H7 (cell line): ENCODE measurements at places on chromosomes 5 and 9. TPM values are rescaled to one million over a fixed set of nuclear protein-coding genes. Genes with fewer than 3 reads are reported as not detected.

The ZDHHC11B gene
- total RNA-seq = 0.07 and 0.33 TPM in 2 replicates

DNA sequence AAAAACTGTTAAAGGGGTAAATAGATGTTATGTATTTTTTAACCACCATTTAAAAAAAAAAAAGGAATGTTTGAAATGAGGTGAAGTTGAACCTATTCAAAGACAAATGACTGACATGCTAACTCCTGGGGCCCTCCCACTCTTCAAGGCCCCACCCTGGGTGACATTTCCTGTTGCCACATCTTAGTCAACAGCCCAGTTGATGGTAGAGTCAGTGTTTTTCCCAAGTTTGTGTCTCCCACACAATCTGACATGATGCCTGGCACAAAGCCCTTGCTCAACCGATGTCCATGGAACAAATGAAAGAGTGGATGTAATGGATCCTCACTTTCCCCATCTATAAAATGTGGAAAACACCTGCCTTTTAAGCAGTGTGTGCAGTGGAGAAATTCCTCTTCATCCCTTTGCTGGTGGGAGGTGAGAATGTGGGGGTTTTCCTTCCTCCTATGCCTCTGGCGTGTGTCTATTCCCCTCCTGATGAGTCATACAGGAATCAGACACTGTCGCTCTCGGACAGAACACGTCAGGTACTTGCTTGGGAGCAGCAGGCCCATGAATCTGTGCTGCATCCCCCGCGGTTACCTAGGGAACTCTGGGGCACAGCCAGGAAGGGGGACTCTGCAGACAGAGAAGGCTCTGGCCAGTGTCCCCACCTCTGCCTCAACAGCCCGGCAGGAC is 13.7 kb upstream of the ADRA1B start:
- DNase-seq = no peak

GRCh38 chr5:65078331-65078730 is 309.6 kb downstream of the CWC27 start:
- DNase-seq = no peak

The PTGR1 gene
- total RNA-seq = 91.2 and 199 TPM in 2 replicates

The NEURL1B gene
- total RNA-seq = 4.7 and 7.5 TPM in 2 replicates

The IFNB1 gene
- not detected in 2 replicates for total RNA-seq

The EDIL3 gene
- total RNA-seq = 46.0 and 71.3 TPM in 2 replicates

The ADAMTS19 gene
- total RNA-seq = 13.0 and 26.3 TPM in 2 replicates

GRCh38 chr9:96232539-96233241 is 69.3 kb downstream of the HSD17B3 start:
- DNase-seq = peak; percentile 74

The NOL6 gene
- total RNA-seq = 53.9 and 59.7 TPM in 2 replicates

The ZNF462 gene
- 34.7 and 36.4 TPM in 2 replicates for total RNA-seq

GRCh38 chr5:177539411-177539810 is 15.0 kb downstream of the FAM193B start:
- no peak for DNase-seq

DNA sequence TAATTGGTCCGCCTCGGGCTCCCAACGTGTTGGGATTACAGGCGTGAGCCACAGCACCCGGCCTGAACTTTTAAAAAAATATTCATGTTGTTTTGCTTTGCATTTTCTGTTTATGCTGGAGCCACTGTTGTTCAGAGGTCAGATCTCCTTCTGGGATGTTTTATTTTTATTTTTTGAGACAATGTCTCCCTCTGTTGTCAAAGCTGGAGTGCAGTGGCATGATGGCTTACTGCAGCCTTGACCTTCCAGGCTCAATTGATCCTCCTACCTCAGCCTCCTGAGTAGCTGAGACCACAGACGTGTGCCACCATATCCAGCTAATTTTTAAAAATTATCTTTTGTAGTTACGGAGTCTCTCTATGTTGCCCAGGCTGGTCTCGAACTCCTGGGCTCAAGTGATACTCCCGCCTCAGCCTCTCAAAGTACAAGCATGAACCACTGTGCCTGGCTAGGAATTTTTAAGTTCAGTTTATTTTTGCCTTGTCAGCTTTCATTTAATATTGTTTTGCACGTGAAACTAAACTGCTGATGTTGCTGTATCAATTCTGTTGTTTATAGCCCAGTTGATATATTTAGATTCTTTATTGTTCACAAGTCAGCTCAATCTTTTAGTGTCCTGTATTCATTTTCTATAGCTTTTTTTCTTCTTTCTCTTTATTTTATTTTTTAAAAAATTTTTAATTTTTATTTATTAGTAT is 13.7 kb downstream of the TMEFF1 start:
- DNase-seq = no peak

- DNase-seq = no peak
Measured at GRCh38 chr9:88258024-88258423, 119.7 kb upstream of the SPATA31C2 start.

The PCDHGC4 gene
- 9.9 and 12.5 TPM in 2 replicates for total RNA-seq
